ENCODE measurements at places on chromosomes 4 and X. TPM values are rescaled to one million over a fixed set of nuclear protein-coding genes. Genes with fewer than 3 reads are reported as not detected.

DNA sequence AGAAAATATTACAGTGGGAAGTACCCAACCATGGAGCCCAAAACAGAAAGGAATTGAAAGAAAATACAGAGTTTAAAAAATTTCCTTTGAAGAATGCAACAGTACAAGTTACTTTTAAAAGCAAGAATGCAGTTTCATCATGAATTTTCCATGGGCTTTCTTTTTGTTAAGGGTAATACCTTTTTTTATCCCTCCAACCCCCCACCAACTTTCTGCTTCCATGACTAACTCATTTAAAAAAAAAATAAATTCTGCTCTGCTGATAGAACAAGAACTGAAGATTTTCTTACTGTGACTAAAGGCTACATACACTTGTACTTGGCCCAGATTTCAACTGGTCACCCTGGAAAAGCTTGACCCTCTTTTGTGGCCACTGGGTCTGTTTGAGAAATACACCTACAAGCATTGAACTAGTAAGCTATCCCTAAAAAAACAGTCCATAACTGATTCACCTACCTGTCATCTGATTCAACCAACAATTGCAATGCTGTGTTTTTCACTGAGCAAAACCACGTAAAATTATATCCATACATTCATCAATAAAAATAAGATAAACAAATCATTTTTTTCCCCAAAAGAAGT is 214.2 kb downstream of the NSUN7 start:
- no peak for DNase-seq

Gene ESX1
- polyA plus RNA-seq, result not detected

Gene TMEM187
- 6.8 TPM for polyA plus RNA-seq

DNA sequence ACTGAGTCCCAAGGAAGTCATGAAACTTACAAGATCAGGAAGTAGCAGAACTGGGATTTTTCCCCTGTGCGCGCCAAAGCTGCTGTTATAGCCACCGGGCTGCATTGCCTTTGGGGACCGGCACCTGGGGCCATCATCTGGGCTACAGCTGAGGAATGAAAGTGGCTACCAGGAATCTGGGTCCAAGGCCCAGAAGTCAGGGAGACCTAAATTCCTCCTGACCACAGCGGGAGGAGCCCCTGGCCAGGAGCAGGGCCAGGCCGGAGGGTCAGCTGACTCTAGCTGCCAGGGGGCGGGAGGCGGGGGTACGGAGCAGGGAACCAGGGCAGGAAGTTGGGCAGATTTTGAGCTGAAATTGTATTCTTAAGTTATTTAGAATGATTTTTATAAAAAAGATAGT is 242.4 kb downstream of the EVC2 start:
- DNase-seq, result no peak

GRCh38 chr4:143184217-143184502 is 557 bp upstream of the USP38 start:
- no peak for DNase-seq

Gene GAGE12G
- not detected for polyA plus RNA-seq

- no peak for DNase-seq
Observed at GRCh38 chr4:112908511-112908910, 140.9 kb upstream of the ANK2 start.

DNA sequence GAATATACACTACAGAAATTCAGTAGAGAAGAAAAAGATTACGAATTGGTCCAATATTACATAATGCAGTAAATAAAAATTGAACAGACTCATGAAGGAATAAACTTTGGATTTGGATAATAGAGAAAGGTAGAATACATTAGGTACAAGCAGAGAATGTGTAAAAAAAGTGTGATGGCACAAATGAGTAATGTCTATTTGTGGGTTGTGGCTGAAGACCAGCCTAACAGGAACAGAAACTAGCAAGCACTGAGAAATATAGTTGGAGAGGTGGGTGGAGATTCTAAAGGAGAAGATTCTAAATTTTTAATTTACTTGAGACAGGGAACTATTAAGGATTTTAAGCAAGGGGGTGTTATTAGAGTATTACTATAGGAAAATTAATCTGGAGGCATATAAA is 15.2 kb upstream of the CLOCK start:
- no peak for DNase-seq

Gene NEUROG2
- not detected for polyA plus RNA-seq

GRCh38 chr4:76283900-76284299 is 22.6 kb upstream of the STBD1 start:
- no peak for DNase-seq

GRCh38 chr4:150242820-150243458 is 164.7 kb downstream of the DCLK2 start:
- DNase-seq, result no peak

DNA sequence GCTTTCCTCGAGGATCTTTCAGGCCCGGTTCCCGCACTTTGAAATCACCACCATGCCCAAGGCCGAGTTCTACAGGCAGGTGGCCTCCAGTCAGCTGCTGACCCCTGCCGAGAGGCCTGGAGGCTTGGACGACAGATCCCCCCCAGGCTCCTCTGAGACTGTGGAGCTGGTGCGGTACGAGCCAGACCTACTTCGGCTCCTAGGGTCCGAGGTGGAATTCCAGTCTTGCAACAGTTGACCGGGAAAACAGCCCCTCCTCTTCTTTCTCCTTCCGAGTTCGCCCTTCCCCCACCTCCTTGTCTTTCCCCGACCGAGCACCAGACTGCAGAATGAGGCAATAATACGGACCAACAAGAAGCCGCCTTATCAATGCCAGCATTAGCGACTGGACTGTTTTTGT is 54.4 kb downstream of the ELF4 start:
- DNase-seq, result no peak

Gene HMX1
- polyA plus RNA-seq, result not detected

Gene CXXC4
- polyA plus RNA-seq, result 12.2 TPM
